ENCODE measurements at places on chromosomes 7 and 10. TPM values are rescaled to one million over a fixed set of nuclear protein-coding genes. Genes with fewer than 3 reads are reported as not detected.

GRCh38 chr10:123916775-123917174 lies 25.2 kb upstream of the CPXM2 start:
- no peak for DNase-seq

DNA sequence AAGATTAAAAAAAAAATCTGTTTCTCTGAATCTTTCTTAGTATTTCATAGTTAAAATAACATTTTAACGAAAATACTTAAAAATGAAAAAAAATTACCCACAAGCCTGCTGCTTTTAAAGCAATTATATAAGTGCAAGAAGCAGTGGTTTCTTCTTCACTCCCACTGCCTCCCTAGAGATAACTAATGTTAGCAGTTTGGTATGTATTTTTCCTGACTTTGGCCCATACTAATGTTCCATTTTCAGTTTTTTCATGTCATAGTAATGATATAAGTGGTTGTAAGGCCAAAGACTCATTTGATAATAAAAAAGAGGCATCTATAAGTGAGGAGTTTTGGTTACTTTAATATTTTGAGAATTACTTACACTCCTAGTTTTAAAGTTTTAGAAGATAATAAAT lies 24.3 kb upstream of the LAMB1 start:
- DNase-seq = no peak

- no peak for DNase-seq
Measured at GRCh38 chr7:132239422-132239994, 336.8 kb downstream of the PLXNA4 start.

DNA sequence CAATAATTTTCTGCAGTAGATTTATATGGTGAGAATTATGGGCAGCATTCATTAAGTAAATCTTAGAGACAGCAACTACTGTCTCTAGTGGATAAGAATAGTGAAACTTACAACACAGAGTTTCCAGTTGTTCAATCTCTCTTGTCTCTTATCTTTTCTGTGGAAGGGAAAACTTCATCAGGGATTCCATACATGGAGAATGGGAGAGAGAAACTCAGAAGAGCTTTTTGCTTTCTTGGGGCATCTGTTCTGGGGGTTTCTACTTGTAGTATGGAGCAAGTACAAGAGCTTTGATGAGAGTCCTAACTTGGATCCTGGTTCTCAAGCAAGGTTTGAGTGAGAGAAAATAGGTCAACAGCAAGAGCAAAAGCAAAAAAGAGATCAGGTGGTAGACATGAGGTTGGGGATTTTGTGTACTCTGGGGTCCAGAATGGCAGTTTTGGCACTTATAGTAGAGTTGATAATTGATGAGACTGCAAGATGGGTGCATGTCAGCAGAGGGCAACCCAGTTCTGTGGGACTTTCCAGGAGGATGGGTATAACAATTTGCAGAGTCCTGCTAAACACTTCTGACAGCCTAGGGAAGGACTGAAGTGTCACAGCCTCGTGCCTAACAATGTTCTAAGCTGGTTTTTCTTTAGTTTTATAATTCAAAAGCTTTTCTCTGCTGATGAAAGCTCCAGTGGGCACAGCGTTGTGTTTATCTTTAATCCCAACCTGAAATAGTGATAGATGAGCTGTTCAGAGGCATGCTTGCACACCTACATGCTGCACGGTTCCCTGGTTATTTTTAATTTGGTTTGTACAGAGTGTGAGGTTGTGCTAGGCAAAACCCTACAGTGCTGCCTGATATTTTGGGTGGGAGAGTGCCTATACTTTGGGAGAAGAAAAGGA lies 32.0 kb upstream of the STRIP2 start:
- DNase-seq = no peak

GRCh38 chr7:94657771-94658693 lies 2.1 kb upstream of the SGCE start:
- peak; percentile 92 for DNase-seq

DNA sequence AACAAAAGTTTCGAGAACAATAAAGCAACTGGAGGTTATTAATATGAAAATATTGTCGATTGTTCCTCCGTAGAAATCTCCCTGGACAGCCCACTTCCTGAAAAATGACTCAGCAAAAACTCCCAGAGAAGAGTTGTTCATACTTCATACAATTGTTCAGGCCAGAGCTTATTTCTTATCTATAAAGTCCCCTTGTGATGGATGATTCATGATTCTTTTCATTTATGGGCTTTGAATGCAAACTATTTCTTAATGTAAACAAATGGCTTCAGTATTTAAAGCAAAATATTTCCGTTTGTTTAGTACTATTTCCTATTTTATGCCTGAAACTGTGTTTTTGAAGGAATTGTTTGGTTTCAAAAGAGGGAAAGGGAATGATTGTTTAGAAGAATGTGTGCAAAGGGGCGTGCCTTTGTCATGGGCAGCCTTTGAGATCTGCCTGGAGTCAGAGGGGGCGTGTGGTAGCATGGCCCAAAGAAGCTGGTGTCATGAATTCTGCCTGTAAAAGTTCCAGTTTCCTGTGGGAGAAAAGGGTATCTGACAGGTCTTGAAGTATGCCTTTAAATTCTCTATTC lies 26.2 kb upstream of the EXOC6 start:
- no peak for DNase-seq

- DNase-seq = no peak
Measured at GRCh38 chr10:117410557-117410956, 35.3 kb upstream of the PDZD8 start.

The NEUROD6 gene
- not detected for total RNA-seq

The ZEB1 gene
- 91.6 TPM for total RNA-seq
